ENCODE measurements at places on chromosomes 1 and 21. TPM values are rescaled to one million over a fixed set of nuclear protein-coding genes. Genes with fewer than 3 reads are reported as not detected.

DNA sequence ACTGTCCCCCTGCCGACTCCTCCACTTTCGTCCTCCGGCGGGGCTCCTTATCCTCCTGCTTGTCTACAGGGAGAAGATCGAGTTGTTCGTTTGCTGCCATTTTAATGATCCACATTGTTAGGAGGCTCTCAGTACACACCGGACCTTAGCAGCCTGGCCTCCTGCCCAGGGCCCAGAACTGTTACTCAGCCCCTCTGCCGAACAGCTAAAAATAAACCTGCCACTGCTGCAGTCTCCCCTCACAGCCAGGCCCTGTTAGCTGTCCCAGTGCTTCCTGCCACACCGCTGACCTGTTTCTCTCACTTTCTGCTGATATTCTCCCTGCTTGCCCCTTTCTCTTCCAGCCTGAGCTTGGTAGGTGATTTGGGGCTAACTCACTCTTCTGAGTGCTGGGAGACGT is 8.3 kb downstream of the MAPKAPK2 start:
- DNase-seq = no peak

DNA sequence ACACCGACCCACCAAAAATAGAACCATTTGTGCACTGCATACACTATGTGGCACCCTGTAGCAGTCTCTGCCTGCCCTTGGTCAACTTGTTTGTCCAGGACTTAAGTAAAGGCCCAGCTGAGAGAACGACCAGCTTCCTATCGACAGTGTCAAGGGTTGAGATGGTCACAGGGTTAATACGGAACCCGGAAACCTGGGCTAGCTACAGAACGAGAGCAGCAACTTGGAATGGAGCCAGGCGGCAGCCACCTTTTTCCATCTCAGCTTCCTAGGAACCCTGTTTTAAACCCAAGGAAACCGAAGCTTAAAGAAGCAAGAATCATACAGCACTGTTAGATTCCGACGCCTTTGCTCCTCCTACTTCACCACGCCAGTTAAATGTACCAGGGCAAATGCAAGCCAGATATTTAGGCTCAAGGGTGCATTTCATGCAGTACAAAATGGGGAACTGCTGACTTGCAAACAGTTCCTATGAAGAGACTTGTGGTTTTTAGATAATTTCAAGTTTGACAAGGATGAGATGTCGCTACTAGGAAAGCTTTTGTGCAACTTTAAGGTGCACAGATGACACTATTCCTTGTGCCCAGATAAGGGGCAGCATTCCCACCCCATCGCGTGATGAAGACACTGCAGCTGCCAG is 35.5 kb downstream of the SLC66A1 start:
- DNase-seq = no peak

GRCh38 chr1:79811173-79811572 is 804.6 kb upstream of the ADGRL4 start:
- DNase-seq = no peak

DNA sequence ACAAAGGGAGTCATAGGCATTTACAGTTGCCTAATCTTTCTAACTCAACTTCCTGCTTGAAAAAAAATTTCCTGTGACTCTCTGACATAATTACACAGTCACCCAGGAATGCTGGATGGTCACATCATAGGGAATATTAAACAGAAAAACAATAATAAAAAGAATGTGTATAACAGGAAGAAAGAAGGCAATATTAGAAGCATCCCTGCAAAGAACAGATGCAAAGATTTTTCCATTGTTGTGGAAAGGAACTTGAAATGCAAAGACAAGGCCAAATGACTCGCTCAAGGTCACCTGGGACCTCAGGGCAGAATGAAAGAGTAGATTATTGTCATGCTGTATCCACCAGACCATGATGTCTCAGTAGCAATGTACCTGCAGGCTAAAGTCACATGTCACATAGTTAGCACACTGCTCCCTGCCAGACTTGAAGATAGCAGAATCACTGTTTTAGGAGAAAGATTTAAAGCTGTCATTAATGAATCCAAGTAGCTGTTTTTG is 184.3 kb downstream of the CYYR1 start:
- no peak for DNase-seq

SSX2IP gene
- total RNA-seq = 7.4 TPM

DNA sequence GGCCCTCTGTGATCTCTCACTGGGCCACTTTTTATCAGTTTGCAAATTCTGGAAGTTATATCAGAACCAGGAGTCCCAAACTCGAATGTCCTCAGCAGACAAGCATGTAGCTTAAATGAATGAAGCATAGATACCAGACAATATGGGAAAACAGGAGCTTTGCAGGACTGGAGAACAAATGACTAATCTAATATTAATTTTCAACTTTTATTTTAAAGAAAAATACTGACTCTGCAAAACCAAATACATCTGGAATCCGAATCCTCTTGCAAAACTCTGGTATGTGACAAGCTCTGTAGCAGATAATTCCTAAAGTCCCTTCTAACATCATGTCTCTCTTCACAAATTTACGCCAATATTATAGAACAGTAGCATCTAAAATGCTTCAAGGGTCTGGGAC is 427.4 kb downstream of the TTLL7 start:
- no peak for DNase-seq

- DNase-seq = no peak
Measured at GRCh38 chr1:182752077-182752988, 37.2 kb upstream of the NPL start.

C4BPA gene
- total RNA-seq = 0.72 TPM

DNA sequence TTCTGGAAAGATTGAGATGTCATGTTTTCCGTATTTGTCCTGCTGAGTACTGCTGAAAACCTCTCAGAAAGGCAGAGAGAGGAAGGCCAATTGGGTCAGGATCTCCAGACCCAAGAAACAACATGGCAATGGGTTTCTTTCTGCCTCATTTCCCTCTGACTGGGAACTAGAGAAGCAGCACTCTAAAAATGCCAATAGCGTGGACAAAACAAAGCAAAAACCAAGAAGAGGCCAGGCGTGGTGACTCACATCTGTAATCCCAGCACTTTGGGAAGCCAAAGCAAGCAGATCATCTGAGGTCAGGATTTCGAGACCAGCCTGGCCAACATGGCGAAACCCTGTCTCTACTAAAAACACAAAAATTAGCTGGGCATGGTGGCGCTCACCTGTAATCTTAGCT is 18.3 kb downstream of the TNFRSF9 start:
- DNase-seq = no peak

NBPF10 gene
- total RNA-seq = 2.0 TPM

ST6GALNAC5 gene
- not detected for total RNA-seq

- DNase-seq = no peak
Measured at GRCh38 chr1:63784489-63785390, 10.9 kb downstream of the ROR1 start.

Data from T-cell (primary cell).